ENCODE measurements at places on chromosomes 5 and 9.

GRCh38 chr9:87587356-87587745, 89.7 kb downstream of the DAPK1 start:
- DNase-seq: no peak

DNA sequence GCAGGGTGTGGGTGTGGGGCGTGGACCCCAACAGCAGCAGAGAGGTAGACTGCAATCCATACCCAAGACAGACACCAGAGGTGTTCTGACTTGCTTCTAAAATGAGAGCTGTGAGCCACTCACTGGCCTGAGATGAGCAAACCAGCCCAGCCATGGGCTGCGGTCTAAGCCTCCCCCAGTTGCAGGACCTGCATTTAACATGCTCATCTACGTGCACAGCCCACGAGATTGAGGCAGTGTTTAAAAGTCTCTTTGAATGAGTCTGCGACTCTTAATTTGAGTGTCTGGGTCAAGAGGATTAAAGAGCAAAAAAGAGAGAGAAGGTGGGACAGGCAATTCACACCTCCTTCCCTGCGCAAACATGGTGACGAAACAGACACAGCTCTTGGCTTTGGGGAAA, 5.9 kb downstream of the SURF4 start:
- no peak for DNase-seq

- DNase-seq: no peak
These were observed 330.8 kb upstream of the RFX3 start for GRCh38 chr9:3856592-3856991.

GRCh38 chr5:73027361-73027760, 71.5 kb downstream of the FCHO2 start:
- DNase-seq: no peak

- DNase-seq: no peak
These were observed 12.6 kb upstream of the LPCAT1 start for GRCh38 chr5:1536322-1536845.

DNA sequence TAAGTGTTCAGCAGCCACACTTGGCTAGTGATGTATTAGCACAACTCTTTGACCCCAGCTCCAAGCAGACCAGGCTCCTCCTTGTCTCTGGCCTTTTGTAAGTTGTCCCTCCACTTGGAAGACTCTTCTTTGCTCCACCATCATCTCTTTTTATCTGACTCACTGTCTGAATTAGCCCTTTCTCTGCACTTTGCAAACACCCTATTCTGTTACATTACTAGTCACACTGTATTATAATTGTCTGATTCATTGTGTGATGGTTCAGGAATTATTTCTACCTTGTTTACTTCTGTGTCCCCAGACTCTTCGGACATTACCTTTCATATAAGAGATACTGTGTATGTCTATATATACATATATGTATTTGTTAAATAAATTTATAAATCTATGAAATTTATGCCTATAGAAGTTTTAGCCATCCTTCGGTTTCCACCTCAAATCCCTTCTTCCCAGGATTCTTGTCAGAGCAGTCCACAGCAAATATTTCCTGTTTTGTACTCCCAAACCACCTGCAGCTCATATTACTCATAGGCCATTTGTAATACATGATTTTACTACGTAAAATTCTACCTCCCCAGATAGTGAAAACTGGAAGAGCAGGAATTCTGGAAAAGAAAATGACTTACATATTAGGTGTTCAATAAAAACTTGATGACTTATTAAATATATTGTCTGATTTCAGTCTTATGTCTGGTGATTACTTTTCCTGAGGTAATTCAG, 69.0 kb downstream of the MTAP start:
- no peak for DNase-seq

- DNase-seq: no peak
These were observed 8.4 kb downstream of the SEMA6A start for GRCh38 chr5:116566251-116566650.
